Endodermal cell (in vitro differentiated cells): ENCODE measurements at places on chromosomes 3 and 15.
A peak's percentile ranks its signal among the peaks of the same experiment; 100 is the strongest.

- DNase-seq, result no peak
Measured at GRCh38 chr15:84661001-84661400, 3.0 kb upstream of the NMB start.

DNA sequence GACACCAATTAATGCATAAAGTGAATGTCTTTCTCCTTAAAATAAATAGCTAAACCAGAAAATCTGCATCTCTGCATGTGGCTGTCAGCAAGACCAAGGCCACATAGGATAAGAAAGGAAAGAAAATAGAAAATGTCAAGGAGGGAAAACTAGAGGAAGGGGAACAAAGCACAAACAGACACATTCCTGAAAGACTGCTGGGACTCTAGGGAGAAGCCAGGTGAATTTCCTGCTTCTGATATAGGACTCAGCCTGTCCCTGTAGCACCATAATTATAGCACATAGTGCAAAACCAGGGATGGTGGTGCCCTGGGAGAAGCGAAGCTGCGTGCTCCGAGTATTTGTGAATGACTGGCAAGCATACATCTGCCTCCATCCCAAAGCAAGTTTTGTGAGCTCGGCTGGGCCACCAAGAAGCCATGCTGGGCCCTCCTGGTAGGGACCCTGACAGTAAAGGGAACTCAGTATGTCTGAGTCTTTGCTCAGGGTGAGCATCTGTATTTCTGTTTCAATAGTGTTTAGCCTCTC, 14.2 kb downstream of the FSTL1 start:
- DNase-seq, result peak; percentile 55

- DNase-seq, result peak; percentile 27
Measured at GRCh38 chr3:186178412-186178811, 69.5 kb upstream of the ETV5 start.

DNA sequence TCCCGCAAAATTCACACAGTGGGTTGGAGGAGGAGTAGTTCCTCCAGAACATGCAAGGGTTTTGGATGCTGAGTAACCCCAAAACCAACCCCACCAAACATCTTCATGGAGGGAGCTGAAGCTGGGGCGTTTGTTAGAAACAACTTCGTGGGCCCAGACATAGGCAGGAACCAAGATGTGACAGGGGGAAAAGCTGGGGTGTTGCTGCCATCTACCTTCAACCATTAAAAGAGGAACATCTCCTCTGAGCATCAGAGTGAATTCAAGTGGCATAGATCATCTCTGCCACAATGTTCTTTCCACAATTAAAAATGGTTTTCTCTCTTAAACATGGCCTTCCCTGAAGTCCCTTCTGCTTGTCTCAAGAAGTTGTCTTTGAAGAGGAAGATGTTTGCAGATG, 20.5 kb downstream of the SIDT1 start:
- no peak for DNase-seq

- DNase-seq, result no peak
Measured at GRCh38 chr3:101847328-101847727, 2.0 kb upstream of the NFKBIZ start.
